BE2C (cell line): ENCODE measurements at places on chromosomes 13 and 19.

DNA sequence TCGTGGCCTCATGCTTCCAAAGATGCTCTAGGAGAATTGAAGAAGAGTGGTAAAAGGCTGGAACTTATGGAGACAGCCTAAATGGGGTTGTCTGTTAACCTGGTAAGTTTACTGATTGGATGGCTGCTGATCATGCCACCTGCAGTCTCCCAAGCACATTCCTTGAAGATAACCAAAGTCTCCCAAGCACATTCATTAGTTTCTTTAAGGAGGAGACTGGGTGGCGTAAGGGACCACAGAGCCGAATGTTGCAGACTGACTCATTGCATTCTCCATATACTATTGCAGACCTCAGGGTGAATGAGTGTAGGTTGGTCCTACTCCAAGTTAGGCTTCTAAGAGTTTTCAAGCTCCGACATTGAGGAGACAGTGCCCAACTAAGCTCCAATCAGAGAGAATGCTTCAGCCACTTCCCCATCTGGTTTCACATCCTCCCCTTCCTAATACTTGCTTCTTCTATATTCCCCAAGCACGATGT lies at the start of gene IGFL3:
Gene IGFL3 (minus strand): TSS at position 51 of the 478 bp plus-strand sequence. CDS start 39 bp downstream, at position 12.
- DNase-seq = no peak

GRCh38 chr19:5064896-5065295 lies 96.0 kb downstream of the KDM4B start:
- no peak for DNase-seq

DNA sequence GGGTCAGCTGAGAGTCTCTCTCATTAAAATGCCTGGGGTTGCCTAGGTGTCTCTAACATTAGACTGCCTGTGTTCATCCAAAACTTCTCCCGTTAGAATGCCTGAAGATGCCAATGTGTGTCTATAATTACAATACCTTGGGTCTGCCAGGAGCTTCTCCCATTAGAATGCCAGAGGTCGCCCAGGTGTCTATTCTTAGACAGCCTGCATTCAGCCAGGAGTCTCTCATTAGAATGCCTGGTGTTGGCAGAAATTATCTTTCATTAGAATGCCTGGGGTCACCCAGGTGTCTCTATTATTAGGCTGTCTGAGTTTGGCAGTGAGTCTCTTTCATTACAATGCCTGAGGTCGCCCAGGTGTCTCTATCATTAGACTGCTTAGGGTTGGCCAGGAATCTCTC lies 1560.2 kb downstream of the UQCRFS1 start:
- DNase-seq = no peak

DNA sequence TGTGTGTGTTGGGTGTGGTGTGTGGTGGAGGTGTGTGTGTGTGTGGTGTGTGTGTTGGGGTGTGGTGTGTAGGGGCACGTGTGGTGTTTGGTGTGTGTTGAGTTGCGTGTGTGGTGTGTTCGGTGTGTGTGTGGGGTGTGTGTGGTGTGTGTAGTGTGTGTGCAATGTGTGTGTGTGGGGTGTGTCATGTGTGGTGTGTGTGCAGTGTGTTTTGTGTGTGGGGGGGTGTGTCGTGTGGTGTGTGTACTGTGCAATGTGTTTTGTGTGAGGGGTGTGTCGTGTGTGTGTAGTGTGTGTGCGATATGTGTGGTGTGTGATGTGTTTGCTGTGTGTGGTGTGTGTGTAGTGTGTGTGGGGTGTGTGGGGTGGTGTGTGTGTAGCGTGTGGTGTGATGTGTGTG lies 6.0 kb upstream of the KPTN start:
- DNase-seq = no peak

GRCh38 chr13:93226065-93226622 lies 463 bp upstream of the GPC6 start:
- DNase-seq = no peak
